ENCODE measurements at places on chromosomes 3 and 15. TPM values are rescaled to one million over a fixed set of nuclear protein-coding genes. Genes with fewer than 3 reads are reported as not detected.

The CEMIP gene
- total RNA-seq: 0.57 TPM

The TMEM207 gene
- not detected for total RNA-seq

The IL17RC gene
- total RNA-seq: 10.2 TPM

The NLGN1 gene
- total RNA-seq: 15.7 TPM

DNA sequence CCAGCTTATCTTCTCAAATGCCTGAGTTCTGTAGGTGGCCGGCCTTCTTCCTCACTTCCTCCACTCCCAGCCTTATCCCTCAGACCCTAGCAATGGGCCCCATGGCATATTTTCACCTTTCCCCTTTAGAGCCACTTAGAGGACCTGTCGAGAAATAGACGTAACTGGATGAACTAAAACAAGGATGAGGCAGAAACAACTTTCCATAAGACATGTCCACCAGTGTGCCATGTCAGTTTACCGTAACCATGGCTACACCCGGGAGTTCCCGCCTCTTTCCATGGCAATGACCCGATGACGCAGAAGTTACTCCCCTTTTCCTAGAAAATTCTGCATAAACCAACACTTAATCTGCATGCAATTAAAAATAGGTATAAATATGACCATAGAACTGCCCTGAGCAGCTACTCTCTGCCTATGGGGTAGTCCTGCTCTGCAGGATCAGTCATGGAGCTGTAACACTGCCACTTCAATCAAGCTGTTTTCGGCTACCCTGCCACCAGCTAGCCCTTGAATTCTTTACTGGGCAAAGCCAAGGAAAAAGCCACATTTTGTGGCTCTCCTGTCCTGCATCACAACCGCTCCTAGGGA is 55.1 kb upstream of the ZBTB38 start:
- DNase-seq: no peak

DNA sequence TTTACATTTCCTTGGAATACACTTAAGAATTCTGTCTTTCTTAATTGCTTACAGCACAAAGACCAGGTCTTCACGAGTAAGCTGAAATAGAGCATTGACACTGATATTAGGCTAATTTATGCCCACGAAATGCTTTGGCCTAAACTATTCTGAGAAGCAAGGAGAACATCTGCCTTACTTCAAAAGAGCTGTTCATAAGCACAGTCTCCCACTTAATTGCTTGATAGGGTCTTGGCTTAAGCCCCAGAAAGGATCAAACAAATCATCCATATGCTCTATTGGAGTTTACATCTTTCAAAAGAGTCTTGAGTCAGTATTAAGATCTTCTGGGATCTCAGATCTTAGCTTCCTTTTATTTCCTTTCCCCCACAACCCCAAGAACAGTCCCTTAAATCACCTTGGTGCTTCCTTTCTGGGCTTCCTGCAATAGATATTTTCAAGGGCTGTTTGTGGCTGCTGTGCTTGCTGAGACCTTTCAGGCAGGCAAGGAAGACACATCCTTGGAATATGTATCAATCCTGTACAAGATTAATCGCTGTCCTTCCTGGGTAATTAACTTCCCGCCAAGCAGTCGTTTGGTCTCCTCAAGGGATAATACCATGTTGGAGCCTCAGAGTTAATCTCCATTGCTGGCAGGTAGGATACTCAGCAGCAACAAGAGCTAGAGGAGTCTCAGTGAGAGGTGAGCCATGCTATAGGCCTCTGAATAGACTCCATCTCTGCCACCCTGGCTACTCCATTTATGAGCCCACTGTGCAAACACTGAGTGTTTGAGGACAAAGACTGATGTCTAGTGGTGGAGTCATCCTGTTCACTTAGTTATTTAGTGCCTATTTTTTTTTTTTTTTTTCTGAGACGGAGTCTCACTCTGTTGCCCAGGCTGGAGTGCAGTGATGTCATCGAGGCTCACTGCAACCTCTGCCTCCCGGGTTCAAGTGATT is 37.1 kb downstream of the TMEM158 start:
- no peak for DNase-seq

DNA sequence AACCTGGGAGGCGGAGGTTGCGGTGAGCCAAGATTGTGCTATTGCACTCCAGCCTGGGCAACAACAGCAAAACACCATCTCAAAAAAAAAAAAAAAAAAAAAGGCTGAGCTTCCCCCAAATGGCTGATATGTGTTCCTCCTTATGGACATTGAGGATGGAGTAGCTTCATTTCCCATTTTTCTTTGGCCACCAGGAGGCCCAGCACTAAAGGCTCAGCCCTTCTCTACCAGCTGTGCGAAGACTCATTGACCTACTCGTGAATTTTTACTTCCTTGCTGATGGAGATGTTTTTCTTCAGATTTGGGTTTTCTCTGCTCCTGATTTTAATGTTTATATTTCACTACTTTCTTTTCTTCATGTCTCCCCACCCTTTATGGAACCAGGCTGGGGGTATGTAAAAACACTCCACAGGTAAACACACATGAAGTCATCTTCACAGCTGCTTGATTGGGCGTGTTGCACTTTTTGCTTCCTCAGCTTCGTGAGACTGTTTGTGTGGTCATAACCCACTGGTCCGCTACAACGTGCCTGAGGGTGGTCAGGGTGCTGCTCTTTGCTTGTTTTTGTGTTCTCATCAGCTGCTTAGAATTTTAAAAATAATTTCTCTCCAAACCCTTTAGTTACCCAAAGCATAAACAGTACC is 13.5 kb downstream of the SEMA4B start:
- DNase-seq: no peak

GRCh38 chr3:194884649-194885315 is 199.1 kb downstream of the FAM43A start:
- no peak for DNase-seq

DNA sequence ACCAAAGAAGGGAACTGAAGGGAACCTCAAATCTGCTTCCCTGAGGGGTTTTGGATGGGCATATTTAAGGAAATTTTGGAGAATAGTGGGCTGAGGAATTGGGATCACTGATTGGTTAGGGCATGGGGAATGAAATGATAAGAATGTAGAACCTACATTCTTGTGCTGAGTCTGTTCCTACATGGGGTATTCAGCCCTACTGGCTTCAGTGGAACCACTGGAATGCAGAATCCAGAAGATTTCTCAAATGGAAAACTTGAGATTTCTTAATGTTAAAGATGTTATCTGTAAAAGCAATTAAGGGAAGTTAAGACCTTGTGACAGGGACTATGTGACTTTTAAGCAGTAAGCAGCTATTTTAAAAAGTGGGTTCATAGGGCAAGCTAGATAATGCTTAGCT is 1062.4 kb downstream of the AGBL1 start:
- DNase-seq: no peak

- no peak for DNase-seq
Measured at GRCh38 chr3:128452678-128453275, 13.9 kb downstream of the DNAJB8 start.

DNA sequence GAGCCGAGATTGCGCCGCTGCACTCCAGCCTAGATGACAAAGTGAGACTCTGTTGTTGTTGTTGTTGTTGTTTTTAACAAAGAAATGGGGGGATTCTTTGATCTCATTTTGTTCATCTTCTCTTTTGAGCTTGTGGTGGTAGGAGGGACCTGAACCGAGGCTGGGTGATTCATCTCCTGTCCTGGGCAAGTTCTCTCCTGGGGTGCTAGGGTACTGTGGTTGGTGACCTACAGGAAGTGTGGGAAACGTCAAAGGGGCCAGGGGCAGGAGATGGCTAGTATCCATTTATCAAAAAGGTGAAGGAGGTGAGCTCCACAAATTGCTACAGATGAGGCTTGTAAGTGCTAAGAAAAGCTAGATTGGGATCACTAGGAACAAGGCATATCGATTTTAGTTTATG is 14.3 kb downstream of the PPCDC start:
- DNase-seq: no peak

- DNase-seq: peak; percentile 96
Measured at GRCh38 chr3:45592830-45593707, 1.5 kb upstream of the LIMD1 start.

GRCh38 chr3:138459619-138460535 is 25.5 kb downstream of the ESYT3 start:
- DNase-seq: no peak

Data from WTC11 (cell line).